ENCODE measurements at places on chromosomes 5 and 9.

GRCh38 chr5:167489202-167489601 lies 802.2 kb upstream of the WWC1 start:
- no peak for DNase-seq

DNA sequence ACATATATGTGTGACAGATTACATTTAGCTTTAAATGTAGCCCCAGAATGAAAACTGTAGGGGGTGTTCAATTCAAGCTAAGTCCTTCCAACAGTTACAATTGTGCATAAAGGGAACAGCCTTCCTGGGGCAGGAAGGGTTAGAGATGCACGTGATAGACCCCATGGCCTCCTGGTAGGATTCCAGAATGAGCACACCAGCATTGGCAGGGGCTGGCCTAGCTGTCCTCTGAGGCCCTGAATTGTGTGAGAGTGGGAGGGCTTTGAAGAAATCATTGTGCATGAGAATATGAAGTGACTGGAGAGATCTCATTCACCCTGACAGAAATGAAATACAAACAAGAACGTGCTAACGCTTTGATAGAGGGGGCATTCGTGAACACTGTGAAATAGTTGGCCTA lies 663.8 kb upstream of the KLF4 start:
- no peak for DNase-seq

- no peak for DNase-seq
These were observed 263.9 kb downstream of the SPOCK1 start for GRCh38 chr5:137234973-137235943.

DNA sequence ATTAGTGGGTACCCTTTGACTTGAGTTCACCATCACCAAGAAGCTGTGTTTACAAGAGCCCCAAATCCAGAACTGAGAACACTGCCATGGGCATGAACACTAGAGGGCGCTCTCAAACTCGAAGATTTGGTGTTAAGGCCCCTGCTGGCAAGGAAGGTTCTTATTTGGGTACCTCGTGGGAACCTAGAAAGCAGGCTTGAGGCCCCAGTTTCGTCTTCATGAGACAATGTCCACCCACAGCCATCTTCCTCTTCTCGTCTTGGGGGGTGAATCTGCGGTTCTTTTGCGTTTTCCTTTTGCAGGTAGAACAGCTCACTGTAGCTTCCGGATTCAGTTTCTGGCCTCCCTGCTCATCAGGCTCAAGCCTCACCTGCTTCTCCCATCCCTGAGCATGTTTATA lies 184.0 kb downstream of the SEMA5A start:
- DNase-seq, result peak; percentile 32

DNA sequence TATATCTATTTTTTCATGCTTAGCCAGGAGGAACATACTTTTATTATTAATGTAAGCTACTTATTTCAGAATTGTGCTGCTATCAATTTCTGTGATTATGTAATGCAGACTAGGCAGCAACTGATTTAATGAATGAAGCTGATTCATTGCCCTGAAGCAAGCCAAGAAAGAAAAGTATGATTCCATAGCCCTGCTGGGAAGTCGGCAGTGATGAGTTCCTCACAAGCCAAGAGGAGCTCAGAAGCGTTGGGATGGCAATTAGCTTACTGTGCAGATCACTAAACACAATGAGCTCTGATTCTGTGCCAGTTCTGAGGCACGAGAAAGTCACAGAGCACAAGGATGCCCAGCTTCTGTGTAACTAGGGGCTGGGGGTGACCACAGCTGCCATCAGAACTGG lies 254.3 kb upstream of the KLF9 start:
- DNase-seq, result no peak

GRCh38 chr5:37417347-37417746 lies 38.2 kb downstream of the WDR70 start:
- DNase-seq, result no peak

DNA sequence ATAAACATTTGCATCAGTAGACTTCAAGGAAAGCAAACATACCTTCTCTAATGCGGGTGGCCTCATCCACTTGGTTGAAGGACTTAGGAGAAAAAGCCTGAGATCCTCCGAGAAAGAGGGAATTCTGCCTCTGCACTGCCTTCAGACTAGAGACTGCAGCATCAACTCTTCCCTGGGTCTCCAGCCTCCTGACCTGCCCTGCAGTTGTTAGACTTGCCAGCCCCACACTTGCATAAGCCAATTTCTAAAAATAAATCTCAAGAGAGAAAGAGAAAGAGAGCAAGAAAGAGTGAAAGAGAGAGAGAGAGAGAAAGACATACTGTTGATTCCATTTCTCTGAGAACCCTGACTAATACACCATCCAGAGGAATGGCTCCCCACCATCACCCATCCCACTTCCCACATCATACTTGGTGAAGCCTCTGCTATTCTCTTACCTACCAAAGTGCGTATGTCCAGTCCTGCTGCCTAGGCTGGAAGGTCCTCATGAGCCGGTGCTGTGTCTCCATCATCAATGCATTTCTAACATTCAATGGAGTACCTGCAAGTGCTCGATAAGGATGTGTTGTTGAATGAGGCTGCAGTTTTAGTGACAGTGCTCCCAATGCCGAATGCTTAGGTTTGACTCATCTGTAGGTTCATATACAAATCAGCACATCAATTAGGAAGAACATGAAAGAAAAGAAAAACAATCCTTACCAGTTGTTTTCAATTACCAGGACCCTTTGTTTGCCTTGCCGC lies 35.1 kb downstream of the ZNF622 start:
- DNase-seq, result no peak

- DNase-seq, result no peak
These were observed 56.7 kb downstream of the HRH2 start for GRCh38 chr5:175714479-175715085.

DNA sequence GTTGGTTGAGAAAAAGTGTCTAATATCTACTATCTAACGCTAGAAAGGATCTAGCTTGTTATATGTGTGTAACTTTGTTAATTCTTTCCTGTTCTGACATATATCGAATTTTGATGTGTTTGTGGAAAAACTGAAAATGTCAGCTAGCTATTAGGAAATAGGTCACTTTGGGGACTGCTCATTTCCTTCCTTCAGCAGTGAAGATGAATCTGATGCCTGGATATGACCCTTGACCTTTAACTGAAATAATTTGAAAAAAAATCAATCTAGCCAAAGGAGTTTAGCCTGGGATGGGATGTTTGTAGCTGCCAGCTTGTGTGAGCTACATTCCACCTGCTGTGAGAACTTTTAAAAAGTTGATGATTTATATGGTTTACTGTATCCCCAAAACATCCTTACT lies 66.8 kb downstream of the CD180 start:
- DNase-seq, result no peak

- DNase-seq, result no peak
These were observed 1.7 kb upstream of the TAF7 start for GRCh38 chr5:141322261-141322660.

DNA sequence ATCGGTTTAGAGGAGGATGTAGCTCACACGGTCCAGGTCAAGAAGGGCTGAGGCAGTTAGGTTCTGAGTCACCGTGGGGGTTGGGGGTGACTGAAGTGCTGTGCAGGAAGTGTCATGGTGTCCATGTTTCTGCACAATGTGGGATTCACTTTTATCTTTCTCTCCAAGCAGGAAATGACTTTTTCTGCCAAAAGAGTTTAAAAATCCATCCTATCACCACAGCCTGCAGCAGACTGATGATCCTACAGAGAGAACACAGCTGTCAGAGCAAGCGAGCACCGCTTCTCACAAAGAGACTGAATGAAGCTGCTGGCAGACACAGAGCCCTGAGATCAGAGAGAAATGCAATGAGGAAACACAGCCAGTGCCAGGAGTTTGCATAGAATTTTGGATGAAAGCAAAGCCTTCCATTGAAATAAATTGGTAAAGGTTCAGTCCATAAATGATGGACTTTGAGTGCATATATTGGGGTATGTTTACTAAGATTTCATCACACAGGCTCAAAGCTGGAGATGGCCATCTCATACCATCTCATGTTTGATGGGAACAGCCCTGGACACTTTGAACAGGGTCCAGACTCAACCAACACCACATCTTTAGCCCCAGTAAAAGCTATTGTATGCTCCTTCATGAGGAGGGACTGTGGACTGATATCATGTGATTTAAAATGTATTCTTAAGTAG lies 213.9 kb upstream of the FBXL7 start:
- DNase-seq, result no peak
